ENCODE measurements at places on chromosomes 11 and 22.

- no peak for DNase-seq
Observed at GRCh38 chr11:31671681-31672080, 139.4 kb downstream of the PAX6 start.

DNA sequence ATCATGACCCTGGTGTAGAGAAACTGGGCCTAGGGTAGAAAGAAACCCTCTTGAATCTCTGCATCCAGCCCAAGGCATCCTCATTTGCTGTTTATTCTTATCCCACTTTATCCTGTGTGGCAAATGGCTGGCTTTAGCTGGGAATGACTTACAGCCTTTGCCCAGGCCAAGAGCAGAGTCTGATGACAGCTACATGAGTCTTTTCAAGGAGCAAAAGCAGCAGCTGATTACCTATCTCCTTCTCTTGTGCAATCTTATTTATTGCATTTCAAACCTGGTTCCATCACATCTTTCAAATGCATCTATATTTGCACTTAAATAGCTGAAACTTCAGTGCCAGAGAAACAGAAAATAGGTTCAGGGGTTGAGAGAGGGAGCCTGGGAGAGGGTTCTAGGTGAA lies 26.1 kb downstream of the SYT13 start:
- DNase-seq, result no peak

DNA sequence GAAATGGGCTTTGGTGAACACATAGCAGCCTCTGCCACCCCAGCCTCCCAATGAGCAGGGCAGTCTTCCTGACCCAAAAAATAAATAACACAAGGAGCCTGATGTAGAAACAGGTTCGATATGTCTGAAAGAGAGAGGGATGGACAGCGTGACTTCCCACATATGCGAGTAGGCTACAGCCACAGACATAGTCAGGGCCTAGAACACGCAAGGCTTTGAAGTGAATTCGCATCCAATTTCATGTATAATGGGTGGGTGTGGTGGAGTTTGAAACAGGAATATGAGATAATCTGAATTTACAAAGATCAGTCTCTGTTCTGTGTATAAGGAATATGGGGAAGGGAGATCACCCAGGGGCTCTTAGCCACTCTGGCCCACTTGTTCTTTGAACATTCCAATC lies 74.4 kb downstream of the DBX1 start:
- DNase-seq, result no peak

GRCh38 chr11:18495703-18496102 lies 31.0 kb downstream of the TSG101 start:
- DNase-seq, result no peak

- no peak for DNase-seq
Observed at GRCh38 chr11:47550288-47551047, 2.5 kb downstream of the CELF1 start.

DNA sequence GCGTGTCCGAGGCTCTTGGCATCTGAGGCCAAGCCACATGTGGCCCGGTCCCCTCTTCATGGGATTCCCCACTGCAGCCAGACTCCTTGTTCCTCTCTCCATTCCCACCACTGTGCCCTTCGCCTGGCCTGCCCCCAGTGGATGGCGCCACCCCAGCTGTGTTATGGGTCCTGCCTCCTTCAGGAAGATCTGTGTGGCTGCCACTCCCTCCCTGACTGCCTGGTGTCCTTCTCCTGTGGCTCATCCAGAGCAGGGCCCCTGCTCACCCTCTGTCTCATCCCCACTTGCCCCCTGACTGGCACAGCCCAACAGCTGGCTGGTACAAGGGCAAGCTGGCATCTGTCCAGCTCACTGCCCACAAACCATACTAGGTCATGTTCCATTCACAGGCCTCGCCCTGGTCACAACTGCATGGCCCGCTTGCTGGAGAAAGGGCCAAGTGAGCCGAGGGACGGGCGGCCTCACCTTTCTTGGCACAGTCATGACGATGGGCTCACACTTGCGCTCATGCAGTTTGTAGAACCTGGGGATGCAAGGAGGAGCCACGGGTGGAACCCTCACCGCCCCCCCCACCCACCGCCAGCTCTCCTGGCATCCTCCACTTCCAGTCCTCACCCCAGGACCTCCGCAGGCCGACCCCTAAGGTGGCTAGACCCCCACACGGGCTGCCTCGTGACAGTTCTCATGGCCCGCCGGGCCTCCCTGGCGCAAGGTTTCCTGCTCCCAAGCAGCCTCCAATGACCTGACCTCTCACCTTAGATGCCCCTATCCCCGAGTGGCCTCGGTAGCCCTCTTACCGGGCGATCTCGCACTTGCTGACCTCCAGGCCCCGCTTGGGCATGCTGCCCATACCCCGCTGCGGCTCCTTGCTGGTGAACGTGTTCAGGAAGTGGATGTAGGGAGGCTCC lies 2.1 kb upstream of the PTPRCAP start:
- DNase-seq, result no peak

- no peak for DNase-seq
Observed at GRCh38 chr11:40119661-40120060, 1339.8 kb downstream of the LRRC4C start.

GRCh38 chr22:37462983-37463382 lies 23.2 kb downstream of the MFNG start:
- DNase-seq, result no peak

- no peak for DNase-seq
Observed at GRCh38 chr22:46115755-46116490, 34.4 kb upstream of the PPARA start.

GRCh38 chr22:28111501-28112189 lies 192.6 kb upstream of the PITPNB start:
- no peak for DNase-seq

GRCh38 chr22:20089226-20089976 lies 9.4 kb downstream of the DGCR8 start:
- DNase-seq, result no peak

DNA sequence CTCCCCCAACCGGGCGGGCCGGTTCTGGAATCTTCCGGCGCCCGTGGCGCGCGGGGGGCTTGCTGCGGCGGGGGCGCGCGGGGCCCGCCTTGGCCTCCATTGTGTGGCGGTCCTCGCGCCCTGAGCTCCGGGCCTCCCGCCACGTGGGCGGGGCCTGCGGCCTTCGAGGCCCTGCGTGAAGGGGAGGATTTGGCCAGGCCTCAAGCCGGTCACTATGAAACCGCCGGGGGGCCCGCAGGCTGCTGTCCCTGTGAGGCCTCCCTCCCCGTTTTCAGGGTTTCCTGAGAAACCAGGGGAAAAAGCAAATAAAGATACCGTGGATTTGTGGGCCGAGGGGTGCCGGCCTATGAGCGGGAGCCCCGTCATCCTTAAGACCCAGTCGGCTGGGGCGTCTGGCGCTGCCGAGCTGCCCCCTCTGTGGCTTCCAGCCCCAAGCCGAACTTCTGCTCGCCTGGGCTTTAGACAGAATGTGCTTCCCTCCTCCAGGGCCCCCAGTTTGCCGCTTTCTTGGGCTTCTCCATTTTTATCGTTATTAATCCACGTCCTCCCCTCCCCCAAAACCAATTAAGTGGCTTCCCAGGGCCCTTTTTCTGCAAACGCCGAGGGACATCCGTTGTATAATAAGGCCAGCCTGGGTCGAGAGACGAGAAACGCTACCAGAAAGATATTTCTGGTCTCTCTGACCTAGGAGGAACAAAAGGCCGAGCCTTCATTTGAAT lies 602 bp downstream of the EWSR1 start:
- no peak for DNase-seq

- no peak for DNase-seq
Observed at GRCh38 chr22:49042877-49043859, 784.5 kb downstream of the BRD1 start.

- no peak for DNase-seq
Observed at GRCh38 chr11:121929581-121929980, 186.4 kb downstream of the BLID start.

DNA sequence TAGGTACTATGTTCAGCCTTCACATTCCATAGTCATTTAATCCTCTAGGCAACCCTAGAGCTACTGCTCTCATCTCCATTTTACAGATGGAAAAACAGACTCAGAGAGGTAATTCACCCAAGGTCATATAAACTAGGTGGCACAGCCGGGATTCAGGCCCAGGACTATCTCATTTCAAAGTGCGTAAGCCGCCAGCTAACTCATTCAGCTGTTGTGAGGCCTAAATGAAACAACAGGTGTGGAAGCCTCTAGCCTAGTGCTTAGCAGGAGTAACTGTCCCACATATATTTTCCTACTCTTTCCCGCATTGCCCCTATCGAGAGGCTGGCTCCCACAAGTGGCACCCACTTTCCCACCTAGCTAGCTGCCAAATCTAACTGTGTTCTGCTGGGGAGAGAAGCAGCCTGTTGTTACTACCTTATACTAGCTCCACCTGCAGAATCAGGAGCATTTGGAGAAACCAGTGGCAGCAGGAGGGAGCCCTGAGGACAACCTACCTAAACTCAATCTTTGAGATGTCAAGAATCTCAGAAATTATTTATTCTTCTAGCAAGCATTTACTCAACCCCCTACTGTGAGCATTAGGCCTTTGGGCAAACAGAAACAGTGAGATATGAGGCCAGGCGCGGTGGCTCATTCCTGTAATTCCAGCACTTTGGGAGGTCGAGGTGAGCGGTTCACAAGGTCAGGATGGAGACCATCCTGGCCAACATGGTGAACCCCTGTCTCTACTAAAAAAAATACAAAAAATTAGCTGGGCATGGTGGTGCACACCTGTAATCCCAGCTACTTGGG lies 20.9 kb downstream of the PRG3 start:
- no peak for DNase-seq

DNA sequence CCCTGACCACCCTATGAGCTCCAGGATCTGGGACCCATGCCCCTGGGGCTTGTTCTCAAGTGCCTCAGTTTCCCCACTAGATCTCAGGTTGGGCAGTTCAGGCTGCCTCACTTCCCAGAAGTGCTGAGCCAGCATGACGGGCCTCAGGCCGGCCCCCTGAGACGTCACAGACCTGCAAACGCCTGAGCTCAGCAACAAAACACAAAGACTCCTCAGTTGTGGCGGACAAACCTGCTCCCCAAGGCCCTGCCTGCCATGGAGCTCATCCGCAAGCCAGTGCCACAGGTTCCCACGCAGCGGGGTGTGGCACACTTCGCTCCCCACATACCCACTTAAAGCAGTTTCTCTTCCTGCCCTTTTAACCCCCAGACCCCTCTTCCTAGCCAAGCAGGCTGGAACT lies 45.2 kb downstream of the NECTIN1 start:
- DNase-seq, result no peak

DNA sequence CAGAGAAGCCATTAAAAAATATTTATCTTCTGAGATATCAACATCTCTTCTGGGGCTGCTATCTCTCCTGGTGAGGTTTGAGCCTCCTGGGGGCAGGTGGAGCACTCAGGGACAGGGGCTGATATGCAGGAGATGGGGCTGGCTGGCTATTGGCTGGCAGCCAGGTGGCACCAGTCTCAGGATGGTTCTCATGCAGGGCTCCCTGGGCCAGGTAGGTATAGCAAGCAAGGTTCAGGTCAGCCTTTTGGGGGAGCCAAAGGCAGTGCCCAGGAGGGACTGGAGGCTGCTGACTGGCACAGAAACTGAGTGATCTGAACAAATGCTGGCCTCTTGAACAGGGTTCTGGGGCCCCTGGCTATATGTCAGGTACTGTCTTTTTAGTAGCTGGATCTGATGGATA lies 29.7 kb upstream of the EMSY start:
- DNase-seq, result no peak

DNA sequence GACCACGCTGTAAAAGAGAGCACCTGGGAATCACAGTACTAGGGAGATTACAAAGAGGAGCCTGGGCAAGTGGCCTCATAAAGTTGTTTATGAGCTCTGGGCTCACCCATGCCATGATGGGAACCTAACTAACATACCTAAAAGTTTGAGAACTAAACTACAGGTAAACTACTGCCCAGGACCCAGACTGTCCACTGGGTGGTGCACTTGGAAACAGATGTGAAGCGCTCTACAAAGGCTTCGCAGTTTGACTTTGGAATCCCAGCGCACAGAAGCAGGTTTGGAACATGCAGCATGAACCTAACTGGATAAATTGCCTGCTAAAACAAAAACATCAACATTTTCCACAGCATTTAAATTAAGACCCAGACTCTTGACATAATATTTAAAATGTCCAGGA lies 418.6 kb downstream of the FAM181B start:
- DNase-seq, result no peak

DNA sequence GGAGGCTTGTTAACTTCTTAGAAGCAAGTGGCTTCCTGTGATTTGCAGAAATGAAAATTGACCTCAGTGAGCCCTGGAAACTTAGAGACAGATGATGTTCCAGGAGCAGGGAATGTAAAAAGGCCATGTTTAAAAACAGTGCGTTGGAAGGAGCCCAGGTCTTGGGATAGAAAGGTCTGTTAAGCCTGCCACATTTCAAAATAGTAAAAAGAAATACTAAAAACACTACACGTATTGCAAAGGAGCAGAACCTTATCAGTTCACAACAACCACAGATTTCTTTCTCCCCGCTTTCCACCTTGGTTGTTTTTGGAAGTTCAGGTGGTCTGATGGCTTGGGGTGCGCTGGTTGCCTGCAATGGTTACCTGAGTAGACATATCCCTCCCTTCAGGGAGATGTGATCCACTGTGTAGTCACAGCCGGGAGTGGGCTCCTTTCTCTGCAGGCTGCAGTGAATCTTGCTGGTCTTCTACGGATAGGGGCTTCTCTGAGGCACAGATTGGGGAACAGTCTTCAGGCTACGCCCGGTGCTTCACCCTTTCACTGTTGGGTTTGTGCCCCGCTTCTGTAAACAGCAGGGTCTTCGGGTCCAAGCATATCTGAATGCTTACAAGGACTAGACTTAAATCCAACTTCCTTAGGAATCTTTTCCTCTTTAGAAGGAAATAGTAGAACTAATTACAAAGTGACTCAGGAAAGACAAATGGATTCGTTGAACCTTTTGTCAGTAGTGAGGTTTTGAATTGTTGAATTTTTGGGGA lies 1.9 kb downstream of the TEAD1 start:
- no peak for DNase-seq

GRCh38 chr11:60168306-60168705 lies 14.6 kb downstream of the MS4A6A start:
- no peak for DNase-seq

DNA sequence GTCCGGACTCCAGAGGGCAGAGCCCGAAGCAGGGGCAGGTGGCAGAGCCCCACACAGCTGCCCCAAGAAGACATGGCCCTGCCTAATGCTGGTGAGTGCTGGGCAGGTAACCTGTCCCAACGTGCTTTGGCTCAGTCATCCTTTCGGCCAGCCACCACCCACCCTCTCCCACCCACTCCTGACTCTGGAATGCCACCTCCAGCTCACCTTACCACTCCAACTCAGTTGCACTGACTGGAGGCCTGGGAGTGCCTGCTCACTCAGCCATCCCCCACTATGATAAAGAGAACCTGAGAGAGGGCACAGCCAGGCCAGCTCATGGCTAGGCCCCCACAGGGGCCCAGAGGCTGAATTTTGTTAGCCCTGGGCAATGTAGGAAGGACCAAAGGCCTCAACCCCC lies 53.8 kb upstream of the MPEG1 start:
- DNase-seq, result no peak
